AG10803 (cell line): ENCODE measurements at places on chromosomes 3 and 15.
A peak's percentile ranks its signal among the peaks of the same experiment; 100 is the strongest.

GRCh38 chr15:58269455-58270414 lies 131.6 kb downstream of the AQP9 start:
- DNase-seq: peak; percentile 62

GRCh38 chr3:135499426-135499825 lies 466.1 kb upstream of the PPP2R3A start:
- peak; percentile 10 for DNase-seq

- no peak for DNase-seq
Measured at GRCh38 chr3:40502034-40502433, 3.8 kb upstream of the ZNF620 start.

GRCh38 chr3:46368569-46368968 lies 2.2 kb upstream of the CCR5 start:
- no peak for DNase-seq

DNA sequence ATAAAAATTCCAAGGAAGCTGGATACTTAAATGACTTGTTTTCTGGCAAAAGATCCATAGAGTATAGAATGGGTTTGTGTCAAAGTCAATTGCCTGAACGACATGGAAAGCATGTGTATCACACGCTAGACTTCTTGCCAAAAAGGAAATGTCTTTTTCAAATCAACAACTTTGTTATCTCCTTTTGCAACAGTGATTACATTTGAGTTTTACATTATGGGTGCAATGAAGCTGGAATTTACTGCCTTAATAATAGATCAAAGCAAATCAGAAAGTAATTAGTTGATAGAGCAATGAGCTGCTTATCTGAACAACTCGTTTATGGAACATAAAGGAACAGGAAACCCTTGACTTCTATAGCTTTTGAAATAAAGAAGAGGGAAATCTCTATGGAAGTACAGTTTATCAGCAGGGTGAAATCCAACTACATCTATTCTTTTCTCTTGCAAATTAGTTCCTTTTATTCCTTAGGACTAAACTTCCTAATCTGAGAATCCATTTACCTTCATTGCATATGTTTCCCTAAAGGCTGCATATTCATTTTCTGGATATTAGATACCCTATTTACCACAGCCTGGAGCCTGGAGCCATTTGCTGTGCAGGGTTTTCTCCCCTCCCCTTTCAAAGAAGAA lies 415.1 kb upstream of the NECTIN3 start:
- DNase-seq: no peak

- no peak for DNase-seq
Measured at GRCh38 chr3:150174179-150174578, 203.5 kb upstream of the PFN2 start.

GRCh38 chr3:62293051-62293780 lies 80.1 kb downstream of the FEZF2 start:
- no peak for DNase-seq

- no peak for DNase-seq
Measured at GRCh38 chr3:73399106-73399505, 225.6 kb downstream of the PDZRN3 start.

DNA sequence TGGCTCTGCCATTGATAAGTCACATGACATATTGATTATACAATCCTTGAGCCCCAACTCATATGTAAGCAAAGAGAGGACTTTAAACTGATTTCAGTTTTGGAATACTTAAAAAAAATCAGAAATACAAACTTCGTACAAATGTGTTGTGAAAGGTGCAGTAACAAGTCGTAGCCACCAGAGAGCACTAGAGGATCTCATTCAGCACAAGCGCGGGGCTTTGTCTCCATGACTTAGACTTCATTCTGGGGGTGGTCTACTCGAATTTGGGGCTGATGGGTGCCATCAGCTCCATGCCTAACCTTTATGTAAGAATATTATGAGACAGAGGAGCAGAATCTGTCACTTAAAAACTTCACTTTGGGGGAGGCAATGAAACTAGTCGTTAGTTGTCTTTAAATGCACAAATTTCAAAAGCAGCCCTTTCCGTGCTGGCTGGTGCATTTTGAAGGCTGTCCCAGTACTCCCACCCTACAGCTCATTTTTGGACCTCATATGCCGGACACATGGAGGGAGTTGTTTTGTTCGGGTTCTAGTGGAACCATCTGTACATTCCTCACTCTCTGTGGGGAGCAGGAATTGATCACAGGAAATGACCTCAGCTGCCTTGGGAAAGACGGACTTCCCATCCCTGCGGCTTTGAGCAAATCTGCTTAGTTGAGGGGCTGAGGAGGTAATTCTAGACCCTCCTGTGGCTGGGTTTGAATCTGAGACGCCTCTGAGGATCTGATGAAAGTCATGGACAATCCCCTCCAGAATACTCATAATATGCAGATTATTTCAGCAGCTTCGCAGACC lies 27.5 kb upstream of the MASP1 start:
- peak; percentile 92 for DNase-seq

- DNase-seq: no peak
Measured at GRCh38 chr15:29428925-29429573, 159.4 kb upstream of the NSMCE3 start.

DNA sequence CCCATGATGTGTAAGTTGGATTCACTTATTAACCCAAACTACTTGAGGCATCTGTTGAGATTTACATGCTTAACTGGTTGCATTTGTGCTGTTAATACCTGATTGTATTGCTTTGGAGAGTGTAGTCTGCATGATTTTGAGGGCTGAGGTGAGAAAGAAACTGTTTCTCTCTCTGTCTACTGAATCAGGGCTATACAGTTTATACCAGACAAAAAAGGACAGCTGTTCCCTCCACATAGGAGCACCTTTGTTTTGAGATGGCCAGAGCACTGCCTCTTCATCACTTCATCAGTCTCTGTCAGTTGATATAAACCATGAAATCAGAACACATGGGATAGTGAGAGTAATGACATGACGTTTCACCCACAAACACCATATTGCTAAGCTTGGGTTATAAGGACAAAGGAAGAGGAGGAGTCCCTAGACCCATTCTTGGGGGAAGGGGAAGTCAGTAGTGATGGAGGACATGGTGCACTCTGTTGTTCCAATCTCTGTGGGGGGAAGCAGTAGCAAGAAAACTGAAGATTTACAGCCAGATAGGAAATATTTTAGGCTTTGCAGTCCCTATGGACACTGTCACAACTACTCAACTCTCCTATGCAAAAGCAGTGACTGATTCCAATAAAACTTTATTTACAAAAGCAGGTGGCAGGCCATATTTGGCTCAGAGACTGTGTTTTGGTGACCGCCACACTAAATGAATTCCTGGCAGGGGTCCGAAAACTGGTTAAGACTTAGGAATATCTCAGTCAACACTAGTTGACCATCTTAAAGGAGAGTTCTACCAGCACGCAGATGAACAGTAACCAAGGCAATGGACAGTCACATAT lies 123.9 kb upstream of the NR2E3 start:
- no peak for DNase-seq

DNA sequence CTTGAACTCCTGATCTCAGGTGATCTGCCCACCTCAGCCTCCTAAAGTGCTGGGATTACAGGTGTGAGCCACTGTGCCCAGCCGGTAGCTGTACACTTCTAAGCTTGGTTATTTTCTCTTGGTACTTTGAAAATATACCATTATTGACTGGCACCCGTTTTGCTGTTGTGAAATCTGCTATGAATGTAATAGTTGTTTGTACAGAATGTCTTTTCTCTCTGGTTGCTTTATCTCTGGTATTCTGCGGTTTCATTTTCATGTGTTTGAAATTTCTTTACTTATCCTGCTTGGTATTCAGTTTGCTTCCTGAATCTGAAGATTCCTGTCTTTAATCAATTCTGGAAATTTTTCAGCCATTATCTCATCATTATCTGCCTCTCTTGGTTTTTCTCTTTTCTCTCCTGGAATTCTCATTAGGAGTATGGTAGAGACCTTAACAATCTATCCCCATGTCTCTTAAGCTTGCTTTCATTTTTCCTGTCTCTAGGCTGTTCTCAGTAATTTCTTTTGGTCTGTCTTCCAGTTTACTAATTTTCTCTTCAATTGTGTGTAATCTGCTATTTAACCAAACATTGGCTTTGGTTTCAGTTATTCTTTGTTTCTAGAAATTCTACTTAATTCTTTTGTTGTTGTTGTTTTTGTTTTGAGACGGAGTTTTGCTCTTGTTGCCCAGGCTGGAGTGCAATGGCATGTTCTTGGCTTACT lies 2.8 kb upstream of the PAK2 start:
- no peak for DNase-seq

DNA sequence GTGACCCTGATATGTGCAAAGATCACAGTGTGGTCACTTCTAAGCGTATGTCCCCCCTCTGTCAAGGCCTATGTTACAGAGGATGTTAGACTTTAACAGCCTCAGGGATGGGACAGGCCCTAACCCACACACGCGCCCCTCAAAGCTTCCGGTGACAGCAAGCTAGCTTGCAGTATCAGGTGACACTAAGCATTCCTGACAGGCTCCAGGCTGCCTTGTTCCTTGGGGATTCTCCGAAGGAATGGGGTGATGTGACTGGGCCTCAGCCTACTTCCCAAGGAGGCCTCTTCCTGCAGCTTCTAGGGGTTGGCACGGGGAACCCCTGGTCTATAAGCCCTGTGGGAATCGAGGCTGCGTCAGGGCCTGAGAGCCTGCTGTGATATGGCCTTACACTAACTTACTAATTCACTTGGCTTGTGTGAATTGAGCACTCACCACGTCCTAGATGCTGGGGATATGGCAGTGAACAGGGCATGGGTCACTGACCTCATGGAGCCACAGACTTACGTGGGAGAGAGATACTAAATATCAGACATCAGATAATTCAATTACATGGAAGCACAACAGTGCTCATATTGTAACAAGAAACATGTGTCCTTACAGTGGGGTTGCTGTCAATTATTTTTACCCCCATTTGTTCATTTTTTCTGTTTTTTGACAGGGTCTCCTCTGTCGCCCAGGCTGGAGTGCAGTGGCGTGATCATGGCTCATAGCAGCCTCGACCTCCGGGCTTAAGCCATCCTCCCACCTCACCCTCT lies 11.4 kb upstream of the SPTBN5 start:
- DNase-seq: no peak

DNA sequence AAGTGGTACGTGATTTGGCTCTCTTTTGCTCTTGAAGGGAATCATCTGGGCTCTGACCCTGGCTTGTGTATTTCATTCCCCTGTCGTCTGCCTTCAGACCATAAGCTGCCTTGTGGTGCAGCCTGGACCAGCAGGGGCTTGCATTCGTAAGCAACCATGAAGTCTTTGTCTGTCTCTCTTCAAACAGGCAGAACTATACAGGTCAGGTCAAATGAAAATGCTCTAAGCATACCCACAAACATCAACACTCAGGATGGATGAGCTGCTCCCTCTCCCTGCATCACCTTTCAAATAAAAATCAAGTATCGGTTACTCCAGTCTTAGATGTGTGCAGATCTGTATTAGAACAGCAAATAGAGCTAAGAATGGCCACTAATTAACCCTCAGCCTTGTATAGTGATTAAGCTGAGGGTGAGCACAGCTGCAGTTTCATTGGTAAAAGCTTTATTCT lies 268.6 kb upstream of the UBE2E1 start:
- DNase-seq: no peak

GRCh38 chr3:195182470-195182795 lies 88.5 kb downstream of the XXYLT1 start:
- peak; percentile 67 for DNase-seq

DNA sequence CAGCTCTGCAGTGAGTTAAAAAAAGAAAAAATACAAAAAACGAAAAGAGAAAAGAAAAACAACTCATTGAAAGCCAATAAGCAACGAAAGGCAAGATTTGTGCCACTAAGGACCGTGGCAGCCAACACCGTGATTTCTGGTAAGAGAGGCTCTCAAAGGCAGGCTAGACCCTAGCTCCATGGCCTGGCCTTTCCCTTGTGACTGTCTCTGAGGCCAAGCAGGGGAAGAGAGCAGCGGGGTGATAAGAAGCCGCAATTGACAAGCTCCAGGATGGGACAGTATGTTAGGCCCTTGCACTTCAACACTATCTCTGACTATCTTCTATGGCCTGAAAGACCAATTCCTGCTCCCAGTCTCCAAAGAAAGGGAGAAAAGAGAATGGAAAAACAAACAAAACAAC lies 12.4 kb downstream of the APOD start:
- DNase-seq: no peak

DNA sequence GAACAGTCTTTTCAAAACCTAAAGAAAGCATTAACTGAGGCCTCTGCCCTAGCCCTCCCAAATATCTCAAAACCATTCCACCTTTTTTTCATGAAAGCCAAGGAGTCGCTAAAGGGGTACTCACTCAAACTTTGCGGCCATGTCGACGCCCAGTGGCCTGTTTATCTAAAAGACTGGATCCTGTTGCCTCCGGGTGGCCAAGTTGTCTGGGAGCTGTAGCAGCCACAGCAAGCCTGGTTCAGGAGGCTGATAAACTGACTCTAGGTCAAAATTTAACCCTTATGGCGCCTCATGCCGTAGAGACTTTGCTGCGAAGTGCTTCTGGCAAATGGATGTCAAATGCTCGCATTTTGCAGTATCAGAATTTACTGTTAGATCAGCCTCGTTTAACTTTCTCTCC lies 39.5 kb downstream of the ZBTB11 start:
- no peak for DNase-seq

- DNase-seq: peak; percentile 56
Measured at GRCh38 chr3:79414806-79415205, 353.0 kb downstream of the ROBO1 start.

- no peak for DNase-seq
Measured at GRCh38 chr15:74826364-74826819, at the start of gene CPLX3. Gene CPLX3 (plus strand): TSS chr15:74826627. CDS start chr15:74826704, 77 bp downstream.

DNA sequence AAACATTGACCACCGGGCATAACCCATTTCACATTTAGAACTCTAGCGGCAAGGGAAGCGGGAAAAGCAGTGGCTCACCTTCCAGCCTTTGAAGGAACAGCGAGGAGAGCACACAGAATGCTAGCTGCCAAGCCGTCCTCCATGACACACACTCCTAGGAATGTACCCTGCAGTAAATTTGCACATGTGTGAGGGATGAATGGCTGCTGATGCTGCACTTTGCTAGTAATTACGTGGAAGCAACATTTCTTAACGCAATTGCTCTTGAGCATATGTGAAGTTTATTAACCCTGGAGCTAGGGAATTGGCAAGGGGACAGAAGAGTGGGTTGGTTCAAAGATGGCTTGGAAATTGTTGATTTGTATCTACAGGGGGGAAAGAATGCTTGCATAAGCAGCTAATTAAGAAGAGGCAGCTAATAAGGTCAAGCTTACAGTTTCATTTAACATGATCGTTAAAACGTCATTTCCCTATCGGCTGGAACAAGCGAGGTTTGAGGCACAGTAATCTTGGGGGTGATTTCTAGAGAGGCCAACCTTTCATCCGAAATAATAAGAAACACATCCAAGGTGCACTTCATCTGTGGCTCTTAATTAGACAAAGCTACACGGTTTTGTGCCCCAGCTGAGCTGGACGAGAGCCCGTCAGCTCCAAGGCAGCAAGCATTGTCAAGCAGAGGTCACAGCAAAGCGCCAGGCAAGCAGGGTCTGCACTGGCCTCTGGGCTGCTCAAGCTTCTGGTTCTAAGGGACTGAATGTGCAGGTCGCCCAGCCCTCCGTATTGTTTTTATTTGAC lies 123.4 kb downstream of the CHSY1 start:
- DNase-seq: peak; percentile 98
